ENCODE measurements at places on chromosomes 11 and 22.

- no peak for DNase-seq
Observed at GRCh38 chr11:62627713-62628112, 5.9 kb upstream of the B3GAT3 start.

DNA sequence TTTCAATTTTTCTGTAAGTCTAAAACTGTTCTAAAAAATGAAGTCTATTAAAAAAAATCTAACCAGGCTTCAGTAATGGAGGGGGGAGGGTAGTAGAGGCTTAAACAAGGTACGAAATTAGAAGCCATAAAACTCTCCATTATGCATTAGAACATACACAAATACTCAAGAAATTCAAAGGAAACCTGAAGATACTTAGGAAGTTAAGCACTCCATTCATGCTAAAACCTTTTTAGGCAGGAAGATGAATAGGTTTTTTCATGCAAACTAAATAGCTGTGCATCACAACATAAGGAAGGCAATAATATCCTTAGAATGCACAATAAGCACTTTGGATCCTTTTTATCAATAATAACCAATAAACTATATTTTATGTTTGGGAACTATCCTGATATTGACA lies 2.4 kb downstream of the RAB6A start:
- DNase-seq: no peak

DNA sequence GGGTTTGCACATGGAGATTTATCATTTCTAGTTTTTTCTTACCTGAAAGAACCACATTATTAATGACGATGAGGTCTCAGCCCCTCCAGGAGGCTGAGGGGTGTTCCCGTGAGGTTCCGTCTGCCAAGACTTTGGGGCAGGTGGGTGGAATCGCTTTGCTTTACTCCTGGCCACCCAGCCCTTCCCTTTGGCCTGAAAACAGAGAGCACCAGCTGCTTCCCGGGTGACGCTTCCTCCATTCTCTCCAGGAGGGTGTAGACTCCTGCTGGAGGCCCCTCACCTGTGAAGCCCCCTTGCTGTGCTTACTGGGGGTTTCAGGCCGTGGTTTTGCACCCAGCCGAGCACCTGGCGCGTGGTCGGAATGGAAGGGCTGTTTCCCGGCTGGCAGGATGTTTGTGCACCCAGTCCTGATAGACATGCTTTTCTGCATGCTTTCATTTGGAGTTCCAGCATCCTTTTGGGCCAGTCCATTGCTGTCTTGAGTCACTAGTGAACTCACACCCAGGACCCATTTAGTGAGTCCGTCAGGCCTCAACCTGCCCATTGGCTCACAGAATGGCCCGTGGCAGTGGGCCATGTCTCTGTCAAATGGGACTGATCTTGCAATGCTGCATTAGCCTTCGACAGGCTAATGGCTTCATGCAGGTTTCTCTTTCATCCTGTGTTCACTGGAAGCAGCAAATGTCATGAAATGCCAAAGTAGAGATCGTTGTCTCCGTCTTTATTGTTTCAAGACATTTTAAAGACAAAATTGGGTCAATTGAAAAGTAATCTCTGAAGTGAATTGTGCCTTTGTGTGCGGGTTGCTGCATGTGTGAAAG lies 360.8 kb downstream of the TBC1D22A start:
- no peak for DNase-seq

- DNase-seq: no peak
Observed at GRCh38 chr11:119608781-119609180, 120.2 kb downstream of the NECTIN1 start.

- no peak for DNase-seq
Observed at GRCh38 chr11:13214276-13214675, 63.3 kb upstream of the BMAL1 start.

DNA sequence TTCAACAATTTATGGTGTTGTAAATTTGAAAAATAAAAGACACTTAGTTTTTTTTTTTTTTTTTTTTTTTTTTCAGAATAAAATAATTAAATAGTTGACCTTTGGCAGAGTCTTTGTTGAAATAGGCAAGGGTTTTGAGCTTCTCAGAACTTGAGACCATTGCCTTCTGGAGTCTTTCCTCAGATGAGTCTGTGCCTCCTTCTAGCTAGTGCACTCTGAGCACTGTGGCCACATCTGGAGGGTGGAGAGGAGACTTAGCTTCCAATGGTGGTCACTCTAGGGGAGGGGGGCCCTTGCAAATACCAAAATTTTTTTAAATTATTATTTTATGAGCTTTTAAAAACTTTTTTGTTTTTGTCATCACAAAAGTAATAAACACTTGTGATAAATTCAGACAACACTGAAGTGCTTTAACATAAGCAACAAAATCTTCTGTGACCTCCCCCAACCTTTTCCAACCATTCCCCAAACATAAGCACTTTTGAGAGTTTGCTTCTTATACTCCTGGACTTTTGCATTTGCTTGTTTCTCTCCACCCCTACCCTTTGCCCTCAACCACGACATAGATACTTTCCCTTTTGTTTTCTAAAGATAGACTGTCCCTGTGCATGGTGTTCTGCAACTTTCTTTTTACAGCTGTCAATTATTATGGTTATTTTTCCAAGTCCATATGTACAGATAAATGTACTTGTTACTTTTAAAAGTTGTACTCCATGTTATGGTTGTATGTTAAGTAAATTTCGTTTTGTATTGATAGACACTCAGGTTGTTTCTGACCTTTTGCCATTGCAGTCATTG lies 41.1 kb downstream of the BMAL1 start:
- no peak for DNase-seq

- DNase-seq: no peak
Observed at GRCh38 chr11:67304511-67305113, 1.3 kb downstream of the SSH3 start.

DNA sequence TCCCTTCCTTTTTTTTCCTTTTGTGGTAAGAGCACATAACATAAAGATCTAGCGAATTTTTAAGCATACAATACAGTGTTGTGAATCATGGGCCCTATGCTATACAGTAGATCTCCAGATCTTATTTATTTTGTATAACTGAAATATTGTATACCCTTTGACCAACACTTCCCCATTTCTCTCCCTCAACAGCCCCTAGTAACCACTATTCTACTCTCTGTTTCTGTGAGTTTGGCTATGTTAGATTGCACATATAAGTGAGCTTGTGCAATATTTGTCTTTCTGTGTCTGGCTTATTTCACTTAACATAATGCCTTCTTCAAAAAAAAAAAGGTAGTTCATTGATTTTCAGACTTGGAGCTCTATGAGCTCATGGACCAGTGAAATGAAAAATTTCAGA lies 180.5 kb downstream of the C11orf91 start:
- DNase-seq: no peak

- DNase-seq: no peak
Observed at GRCh38 chr11:126361400-126361799, 5.9 kb downstream of the ST3GAL4 start.

DNA sequence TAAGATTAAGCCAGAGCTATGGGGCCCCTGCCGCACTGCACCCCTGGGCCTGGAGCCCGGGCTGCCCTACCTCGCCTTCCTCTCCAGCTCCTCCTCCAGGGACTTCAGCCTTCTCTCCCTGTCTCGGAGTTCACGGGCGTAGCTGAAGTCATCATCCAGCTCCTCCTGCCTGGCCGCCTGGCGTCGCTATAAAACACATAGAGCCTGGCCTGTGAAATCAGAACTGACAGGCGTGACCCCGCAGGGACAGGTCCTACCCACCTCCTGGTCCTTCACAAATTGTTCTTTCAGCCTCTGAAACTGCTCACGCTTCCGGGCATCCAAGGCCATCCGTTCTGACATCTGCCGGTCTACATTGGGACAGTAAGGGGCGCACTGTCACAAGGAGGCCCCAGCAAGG lies 20.8 kb downstream of the TUBGCP6 start:
- no peak for DNase-seq

DNA sequence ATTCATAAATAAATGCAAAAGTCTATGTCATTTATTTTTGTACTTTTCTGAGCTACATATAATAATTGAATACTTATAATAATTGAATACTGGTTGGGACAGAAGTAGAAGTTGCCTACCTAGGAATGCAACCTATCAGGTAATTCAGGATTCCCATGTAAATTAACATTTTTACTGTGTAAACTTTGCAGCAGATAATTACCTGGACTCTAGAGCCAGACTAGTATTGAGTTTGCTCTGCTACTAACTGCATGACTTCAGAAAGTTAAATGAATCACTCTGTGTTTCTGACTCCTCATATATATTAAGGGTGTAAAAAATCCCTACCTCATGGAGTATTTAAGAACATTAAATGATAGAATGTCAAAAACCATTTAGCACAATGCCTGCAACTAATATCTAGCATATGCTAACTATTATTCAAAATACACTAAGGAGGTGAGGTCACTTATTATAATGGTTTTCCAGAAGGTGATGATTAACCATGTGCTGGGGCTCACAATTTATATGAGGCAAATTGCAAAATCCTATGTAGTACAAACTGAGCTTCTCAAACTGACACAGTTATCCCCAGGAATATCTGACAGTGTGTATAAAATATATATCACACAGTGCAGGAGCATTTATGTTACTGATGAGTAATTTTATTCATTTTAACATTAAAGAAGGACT lies 138.1 kb upstream of the ANO3 start:
- DNase-seq: peak; percentile 94

GRCh38 chr11:57083641-57084385 lies 95.1 kb downstream of the OR5AK2 start:
- DNase-seq: no peak

- DNase-seq: no peak
Observed at GRCh38 chr11:76559346-76559745, 111.2 kb downstream of the LRRC32 start.

GRCh38 chr11:126547161-126547560 lies 191.7 kb downstream of the ST3GAL4 start:
- DNase-seq: peak; percentile 71

- DNase-seq: no peak
Observed at GRCh38 chr11:1473011-1473628, 13.5 kb downstream of the MOB2 start.

- peak; percentile 34 for DNase-seq
Observed at GRCh38 chr11:46658259-46658658, 40.9 kb downstream of the ATG13 start.

GRCh38 chr11:18773104-18773503 lies 18.5 kb downstream of the PTPN5 start:
- DNase-seq: no peak

- no peak for DNase-seq
Observed at GRCh38 chr22:49972163-49973017, 11.8 kb downstream of the PIM3 start.

DNA sequence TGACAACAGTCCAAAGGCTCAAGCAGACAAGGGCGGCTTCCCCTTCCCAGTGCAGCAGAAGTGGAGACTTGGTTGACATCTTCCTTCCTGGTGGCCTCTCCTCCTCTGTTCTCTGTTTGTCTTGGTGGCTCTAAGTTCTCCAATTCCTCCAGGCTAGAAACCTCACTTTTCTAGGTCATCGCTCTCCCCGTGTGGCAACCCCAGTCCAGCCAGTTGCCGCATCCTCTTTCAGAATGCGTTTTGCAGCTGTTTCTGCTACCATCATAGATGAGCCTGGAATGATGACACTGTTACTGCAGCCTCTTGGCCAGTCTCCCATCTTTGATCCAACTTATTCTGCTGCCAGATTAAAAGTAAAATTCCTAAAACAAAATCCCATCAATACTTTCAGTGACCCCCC lies 201.5 kb downstream of the TRIM29 start:
- DNase-seq: no peak
